ENCODE measurements at places on chromosomes 5 and 9.
A peak's percentile ranks its signal among the peaks of the same experiment; 100 is the strongest.

- no peak for DNase-seq
These were observed 293.6 kb downstream of the FER start for GRCh38 chr5:109041317-109041716.

GRCh38 chr9:18126831-18127498, 347.0 kb upstream of the ADAMTSL1 start:
- DNase-seq = no peak

DNA sequence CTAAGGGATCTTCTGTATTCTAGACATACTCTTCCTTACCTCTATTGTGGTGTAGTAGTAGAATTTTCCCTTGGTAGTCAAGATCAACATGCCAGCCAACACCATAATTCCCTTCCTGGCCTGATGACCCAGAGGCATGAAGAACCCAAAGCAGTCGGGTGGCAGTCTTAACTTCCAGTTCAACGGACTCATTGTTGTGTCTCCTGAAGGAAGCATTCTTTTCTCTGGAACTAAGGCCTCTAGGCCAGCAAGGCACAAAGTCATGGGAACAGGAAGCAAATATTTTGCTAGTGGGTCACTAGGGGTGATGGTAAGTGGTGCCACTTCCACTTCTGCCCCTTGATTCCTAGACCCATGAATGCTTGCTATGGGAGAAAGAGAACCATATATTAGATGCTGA, 55.2 kb upstream of the DAPK1 start:
- DNase-seq = no peak

DNA sequence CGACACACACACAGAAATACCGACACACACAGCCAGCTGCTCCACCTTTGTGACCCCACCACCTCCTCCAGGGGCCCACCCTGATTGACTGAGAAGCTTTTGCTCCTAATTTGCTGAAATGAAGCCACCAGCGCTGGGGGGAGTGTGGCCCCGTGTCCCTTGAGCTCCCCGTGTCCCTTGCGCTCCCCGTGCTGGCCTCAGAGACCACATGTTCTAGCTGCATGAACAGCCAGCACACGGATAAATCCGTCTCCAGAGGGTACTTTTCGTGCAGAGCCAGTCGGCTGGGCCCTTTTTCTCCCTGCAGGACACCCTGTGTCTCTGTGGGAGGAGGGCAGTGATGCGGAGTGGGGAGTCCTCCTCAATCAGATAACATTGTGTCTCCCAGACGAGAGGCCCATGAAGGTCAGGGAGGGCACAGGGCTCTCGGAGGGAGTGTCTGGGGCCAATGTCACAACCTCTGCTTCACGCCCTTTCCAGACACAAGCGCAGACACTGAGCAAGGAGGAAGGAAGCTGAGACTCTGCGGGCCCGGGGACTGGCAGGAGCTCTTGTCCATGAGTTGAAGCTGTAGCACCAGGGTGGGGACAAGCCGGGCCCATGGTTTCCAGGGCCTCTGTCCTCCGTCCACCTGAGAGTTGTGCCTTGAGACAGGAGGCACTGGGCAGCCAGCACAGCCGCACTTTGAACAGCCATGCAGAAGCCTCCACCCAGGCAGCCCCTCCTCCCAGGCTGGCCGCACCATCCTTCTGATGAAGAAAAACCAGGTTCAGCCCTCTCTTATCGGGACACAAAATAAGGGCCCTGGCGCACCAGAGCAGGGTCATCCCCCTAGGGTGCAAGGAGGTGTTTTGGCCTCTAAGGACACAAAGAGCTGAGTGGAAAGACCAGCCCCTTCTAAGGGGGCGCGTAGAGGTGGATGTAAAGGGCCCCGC, 36.4 kb upstream of the SLC6A19 start:
- no peak for DNase-seq

DNA sequence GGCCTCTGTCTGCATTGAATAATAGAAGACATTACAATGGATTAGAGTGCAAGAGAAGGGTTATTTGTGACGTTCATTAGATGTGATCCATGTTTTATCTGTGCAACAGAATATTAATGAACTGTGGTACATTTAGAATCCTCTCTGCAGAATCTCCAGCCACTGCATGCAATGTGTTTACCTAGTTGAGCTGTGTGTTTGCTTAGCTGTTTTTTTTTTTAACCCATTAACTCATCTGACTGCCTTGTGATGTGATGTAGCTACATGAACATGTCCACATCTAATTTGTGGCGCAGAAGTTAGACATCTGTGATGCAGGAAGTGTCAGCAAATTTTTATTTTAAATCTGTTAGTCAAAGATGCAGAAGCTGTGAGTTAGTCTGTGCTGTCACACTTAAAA, 236.9 kb downstream of the CD180 start:
- no peak for DNase-seq

GRCh38 chr5:171312129-171312974, 3.3 kb downstream of the TLX3 start:
- DNase-seq = no peak

- no peak for DNase-seq
These were observed 88.9 kb downstream of the SLF1 start for GRCh38 chr5:94707359-94707758.

GRCh38 chr5:178417391-178417811, 172.8 kb downstream of the COL23A1 start:
- no peak for DNase-seq

DNA sequence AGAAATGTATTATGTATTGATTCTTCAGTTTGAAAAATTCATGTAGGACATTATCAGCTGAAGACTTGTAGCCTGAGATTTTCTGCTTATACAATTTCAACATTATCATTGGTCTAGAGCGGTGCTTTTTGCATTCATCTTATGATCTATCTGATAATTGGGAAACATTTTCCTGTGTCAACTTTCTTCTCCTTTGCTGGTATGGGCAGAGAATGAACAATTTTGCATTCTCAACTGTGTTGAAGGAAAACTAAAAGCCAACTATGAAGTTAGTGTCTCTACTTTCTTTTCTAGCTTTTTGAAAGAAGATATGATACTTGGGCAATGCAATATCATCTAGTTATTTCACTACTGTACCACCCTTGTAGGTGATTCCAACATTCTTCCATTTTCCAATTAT, 10.3 kb downstream of the ZFR start:
- DNase-seq = no peak

- DNase-seq = peak; percentile 83
These were observed 6.1 kb downstream of the SUSD3 start for GRCh38 chr9:93064392-93065134.

DNA sequence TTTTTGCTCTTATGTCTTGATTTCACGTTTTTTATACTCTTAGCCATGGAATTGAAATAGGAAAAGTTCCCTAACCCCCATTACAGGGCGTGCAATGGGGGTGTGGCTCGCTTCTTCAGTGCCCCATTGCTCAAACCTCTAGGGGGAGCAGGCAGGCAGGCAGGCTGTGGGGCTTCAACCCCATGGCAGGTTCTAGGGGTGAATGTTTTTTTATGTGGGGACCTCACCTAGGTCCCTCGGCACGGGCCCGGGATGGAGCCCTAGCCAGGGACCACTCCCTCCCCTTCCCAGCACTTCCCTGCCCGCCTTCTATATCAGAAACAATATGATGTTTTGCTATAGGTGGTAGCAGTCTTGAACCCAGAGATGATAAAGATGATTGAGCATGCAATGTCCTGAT, 221.3 kb upstream of the SMC2 start:
- no peak for DNase-seq

DNA sequence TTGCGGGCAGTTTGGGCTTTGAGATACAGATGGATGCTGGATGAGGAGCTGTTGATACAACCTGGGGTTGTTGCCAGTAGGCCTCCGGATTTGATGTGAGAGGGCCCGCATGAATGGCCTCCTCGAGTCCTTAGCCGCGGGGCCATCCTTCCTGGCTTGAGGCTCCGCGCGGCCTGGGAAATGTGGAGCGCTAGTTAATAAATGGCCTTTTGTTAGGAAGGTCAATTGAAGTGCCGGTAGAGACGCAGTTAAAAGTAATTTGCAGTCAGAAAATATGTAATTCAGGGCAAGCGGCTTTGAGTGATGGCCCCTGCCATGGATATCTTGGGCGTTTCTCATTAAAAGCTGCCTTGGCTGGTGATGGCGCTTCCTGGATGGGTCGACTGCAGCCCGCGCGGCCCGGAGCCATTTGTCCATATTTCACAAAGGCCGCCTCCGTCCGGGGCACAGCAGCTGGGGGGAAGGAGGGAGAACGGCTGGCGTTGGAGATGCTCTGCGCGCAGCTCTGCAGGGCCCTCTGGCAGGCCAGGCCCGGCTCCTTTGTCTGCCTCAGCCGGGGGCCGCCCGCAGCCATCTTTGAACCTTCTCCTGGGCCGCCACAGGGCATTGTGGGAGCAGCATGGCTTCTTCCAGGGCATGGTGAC, 11.2 kb downstream of the MVB12B start:
- no peak for DNase-seq

DNA sequence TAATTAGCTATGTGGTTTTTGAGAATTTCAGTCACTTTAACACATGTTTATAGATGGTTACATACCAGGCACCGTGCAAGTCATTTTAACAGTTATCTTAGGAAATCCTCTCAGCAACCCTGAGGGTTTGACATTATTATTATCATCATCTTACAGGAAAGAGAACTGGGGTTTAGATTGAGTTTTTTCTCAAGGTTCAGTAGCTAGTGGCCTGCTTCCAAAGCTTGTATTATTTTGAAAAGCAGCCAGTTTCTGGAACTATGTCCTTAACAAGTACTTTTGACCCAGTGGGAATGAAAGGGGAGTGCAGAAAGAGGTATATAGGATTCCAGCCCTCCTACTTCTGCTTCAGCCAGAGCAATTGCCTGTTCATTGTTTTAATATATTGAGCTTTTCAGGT, 157.5 kb downstream of the COMMD10 start:
- DNase-seq = no peak

DNA sequence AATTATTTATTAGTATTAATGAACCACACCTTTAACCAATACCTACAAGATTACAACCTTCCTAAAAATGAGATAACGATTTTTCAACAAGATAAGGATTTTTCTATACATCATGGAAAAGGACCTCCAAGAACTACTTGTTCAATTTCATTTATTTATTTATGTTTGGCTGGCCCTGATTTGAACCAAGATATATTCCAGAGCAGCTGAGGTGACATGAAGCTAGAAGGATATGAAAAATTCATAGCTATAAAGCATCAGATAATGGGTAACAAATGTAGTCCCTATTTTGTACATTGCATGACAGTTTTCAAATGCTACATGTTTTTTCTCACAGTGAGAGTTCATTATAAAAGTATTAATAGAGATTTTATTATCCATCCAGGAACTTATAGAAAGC, 798.5 kb upstream of the ARRDC3 start:
- no peak for DNase-seq

DNA sequence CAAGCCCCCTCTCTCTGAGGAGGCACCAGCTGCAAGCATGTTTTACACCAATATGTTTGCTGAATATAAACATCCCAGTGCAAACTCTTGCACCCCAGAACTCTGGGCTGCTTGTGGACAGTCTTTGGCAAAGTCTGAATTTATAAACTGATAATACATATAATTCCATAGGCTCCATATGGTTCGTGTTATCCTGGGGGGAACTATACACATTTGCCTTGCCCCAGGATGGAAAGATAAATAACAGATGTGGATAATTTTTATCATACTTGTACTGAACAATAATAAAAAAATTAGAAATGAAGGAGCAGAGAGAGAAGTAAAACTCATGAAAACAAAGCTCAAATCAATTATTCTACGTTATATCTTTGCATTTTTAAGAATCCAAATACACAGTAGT, 50.6 kb upstream of the GAS1 start:
- DNase-seq = no peak

DNA sequence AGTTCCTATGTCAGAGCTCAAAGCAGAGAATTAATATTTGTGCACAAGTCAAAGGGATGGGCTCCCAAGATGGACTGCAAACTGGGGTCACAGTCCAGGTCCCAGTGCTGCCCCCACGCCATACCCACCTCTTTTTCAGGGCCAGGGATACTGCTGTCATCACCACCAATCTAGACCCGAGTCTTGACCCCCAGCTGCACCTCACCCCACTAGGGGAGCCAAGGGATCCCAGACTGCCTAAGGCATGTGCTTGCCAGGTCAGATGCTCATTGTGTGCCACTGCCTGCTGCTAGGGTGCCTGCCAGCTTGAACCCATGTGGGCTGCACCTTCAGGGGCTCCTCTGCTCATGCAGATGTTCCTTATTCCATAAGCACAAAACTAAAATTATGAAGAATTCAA, 215.6 kb upstream of the NREP start:
- DNase-seq = no peak

DNA sequence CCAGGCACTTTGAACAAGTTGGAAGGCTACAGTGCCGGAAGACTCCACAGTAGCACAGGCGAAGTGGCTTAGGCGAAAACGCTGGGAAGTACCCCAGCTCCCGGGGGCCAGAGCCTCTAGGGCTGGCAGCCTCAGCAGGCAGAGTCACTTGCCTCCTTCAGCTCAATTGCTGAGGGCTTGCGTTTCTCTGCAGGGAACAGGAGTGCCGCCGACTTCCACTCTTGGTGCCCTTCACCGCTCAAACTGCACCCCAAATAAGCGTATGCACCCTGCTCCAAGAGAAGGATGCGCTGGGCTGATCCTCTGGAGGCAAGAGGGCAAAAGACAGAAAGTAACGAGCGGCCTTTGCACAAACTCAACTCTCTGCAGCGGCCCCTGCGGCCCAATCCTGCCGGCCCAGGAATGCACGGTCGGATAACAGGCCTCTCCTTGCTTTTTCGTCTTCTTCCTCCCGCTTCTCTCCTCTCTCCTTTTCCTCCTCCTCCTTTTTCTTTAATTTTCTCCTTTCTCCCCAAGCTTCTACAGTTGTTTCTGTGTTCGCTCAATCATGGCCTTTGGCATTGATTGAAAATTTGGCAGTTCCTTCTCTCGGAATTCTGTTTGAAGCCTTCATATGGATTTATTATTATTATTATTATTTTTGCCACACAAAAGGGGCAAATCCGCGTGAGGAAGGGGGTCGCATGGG, 1.1 kb upstream of the S1PR3 start:
- no peak for DNase-seq

DNA sequence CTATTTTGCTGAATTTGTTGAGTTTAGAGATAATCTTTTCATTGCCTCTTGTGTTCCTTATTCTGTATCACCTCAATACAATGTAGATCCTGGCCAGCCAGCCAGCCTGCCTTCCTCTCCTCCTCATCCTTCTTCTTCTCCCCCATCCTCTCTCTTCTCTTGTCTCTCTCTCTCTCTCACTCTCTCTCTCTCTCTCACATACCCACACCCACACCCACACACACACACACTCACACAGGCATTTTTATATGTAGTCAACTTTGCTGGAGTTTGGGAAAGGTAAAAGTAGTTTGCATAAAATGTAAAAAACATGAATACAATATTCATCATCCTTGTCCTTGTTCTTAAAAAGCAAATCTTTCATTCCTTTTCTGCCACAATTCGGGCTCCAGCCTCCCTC, 60.5 kb downstream of the ZFAND5 start:
- DNase-seq = no peak
